ENCODE measurements at places on chromosomes 1 and 21. TPM values are rescaled to one million over a fixed set of nuclear protein-coding genes. Genes with fewer than 3 reads are reported as not detected.

CLCA2 gene
- 15.3 TPM for total RNA-seq

DNA sequence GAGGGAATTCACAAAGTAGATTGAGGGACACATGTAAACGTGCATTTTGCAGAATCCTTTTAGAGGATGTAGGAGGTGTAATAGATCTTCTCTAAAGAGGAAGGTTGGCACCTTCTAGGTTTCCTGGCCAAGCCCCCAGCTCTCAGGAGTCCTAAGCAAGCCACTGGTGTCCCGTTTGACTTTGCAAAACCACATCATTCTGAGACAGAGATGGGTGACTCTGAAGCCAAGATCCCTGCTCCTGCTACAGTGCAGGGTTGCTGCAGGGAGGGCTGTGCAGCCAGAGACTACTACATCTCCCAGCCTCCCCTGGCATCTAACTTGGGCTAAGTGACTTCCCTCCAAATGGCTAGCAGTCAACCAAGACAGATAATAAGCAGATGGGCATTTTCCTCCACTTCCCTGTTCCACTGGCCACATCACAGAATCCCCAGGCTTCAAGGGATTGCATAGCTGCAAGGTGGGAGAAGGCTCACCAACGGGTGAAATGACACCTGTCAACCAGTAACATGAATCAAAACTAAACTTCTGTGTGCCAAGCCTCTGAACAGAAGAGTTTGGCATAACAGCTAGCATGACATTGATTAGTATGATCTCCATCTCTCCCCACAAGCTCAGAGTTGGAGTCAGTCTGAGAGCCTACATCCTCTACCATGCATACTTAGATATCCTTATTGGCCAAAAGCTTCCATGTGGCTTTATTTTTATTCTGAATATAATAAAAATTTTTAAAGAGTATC is 129.6 kb upstream of the COA6 start:
- no peak for DNase-seq

DNA sequence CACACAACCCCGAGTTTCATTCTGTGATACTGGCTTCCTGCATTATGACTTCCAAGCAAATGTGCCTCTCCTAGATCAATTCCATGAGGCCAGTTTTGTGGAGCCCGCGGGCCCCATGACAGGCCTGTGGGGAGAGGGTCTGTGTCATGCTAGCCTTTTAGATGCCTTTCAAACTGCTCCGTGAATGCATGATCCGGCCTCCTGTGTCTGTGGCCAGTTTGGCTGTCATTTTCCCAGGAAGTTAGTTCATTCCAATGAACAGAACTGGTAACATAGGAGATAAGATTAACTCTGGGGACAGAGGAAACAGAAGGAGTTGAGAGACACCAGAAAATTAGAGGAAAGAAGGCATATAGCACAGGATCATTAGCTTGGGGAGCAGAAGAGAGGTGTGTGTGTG is 3.2 kb downstream of the FNDC7 start:
- DNase-seq, result no peak

GRCh38 chr1:39876144-39876543 is 7.2 kb downstream of the TRIT1 start:
- no peak for DNase-seq

- peak; percentile 58 for DNase-seq
Observed at GRCh38 chr21:45853703-45854342, 127.7 kb upstream of the COL6A1 start.

- DNase-seq, result peak; percentile 99
Observed at GRCh38 chr1:225917536-225917935, 6.5 kb downstream of the PYCR2 start.

- DNase-seq, result no peak
Observed at GRCh38 chr1:19866029-19866428, 16.2 kb upstream of the OTUD3 start.

DNA sequence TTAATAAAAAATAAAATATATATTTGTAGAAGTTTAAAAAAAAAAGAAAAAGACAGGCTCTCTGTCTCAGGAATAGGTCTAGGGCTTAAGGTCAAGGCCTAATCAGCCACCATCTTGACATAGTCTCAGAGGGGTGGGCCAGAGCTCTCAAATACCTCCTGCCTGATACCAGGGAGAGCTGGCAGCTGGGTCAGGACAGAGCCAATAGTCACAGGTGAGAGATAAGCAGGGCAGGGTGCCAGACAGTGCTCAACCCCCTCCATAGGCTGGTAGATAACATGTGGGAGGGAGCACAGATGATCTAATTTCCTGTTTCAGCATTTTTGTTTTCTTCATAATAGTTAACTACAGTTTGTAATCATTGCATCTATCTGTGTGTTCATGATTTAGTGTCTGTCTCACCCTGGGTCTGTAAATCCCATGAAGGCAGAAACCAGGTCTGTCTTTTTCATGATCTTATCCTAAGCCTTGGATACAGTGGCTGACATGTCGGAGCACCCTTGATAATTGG is 152.0 kb upstream of the GRIK3 start:
- DNase-seq, result peak; percentile 7

OR10J1 gene
- total RNA-seq, result not detected

GRCh38 chr1:207218512-207219362 is 102.7 kb upstream of the CD55 start:
- peak; percentile 66 for DNase-seq

DNA sequence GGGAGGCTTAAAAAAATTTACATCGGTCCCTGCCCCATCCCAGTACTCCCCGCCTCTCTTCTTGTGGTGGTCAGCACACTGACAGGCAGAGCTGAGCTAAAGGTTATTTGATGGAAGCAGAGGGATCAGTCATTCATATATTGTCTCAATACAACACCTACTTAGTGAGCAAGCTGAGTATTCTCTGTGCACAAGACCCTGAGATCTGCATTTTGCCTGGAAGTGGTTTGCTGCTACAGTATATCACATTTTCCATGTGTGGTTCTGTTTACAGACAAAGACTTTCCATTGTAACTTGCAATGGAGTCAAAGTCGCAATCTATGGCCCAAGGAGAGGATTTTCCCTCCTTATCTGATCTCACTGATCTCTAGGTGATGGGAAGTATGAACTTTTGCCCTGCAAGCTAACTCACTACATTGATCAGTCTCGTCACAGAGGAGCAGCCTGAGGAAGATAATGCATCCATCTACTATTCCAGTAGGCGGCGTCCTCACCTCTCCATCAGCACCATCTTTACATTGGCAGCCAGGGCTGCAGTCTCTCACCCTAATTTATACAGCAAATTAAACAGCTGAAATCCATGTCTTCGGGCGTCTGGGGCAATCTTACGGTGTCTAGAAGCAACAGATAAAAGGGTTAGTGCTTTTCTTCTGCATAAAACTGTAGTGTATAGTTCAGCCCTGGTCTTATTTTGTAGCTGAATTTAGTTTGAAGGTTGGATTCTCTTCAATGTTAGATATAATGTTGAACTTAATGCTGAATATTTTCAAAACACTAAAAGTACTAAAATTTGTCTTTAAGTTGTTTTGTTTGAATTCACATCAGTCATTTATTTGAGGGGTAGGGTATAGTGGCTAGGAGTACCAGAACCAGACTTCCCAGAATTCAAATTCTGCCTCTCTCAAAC is 3.2 kb upstream of the TRAF5 start:
- DNase-seq, result peak; percentile 66

SMPDL3B gene
- 2.7 TPM for total RNA-seq

GRCh38 chr1:214808845-214809460 is 206.0 kb downstream of the CENPF start:
- peak; percentile 61 for DNase-seq

PFKFB2 gene
- 36.9 TPM for total RNA-seq

- DNase-seq, result peak; percentile 41
Observed at GRCh38 chr1:182430263-182431068, 19.5 kb upstream of the RGSL1 start.

DNA sequence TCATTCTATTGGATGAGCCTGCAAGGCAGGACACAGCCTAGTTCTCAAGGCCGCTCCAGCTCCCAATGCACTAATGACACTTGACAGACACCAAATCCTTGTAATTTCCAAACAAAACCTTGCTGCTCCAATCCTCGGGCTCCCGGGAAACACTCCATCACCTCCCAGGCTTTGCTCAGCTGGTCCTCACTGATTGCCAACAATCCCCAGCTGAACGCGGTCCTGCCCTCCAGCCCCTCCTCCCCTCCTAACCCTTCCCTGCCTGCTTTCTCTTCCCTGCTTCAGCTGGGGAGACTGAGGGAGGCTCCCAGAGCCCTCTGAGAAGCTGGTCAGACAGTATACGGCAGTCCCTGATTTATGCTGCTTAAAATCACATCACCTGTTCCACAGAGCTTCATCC is 114.4 kb upstream of the TNR start:
- DNase-seq, result no peak

DNA sequence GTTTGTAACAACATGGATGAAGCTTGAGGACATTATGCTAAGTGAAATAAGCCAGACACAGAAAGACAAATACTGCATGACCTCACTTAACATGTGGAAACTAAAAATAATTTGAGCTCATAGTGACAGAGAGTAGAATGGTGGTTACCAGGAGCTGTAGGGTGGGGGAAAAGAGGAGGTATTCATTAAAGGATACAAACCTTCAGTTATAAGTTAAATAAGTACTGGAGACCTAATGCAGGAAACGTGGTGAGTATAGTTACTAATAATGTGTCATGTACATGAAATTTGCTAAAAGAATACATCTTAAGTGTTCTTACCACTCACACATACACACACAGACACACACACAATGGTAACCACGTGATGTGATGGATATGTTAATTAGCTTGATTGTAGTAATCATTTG is 86.7 kb downstream of the NGF start:
- DNase-seq, result peak; percentile 39

GRCh38 chr1:25523542-25523941 is 19.9 kb upstream of the LDLRAP1 start:
- DNase-seq, result no peak

LAPTM5 gene
- total RNA-seq, result under 0.01 TPM

TSPAN1 gene
- total RNA-seq, result 49.4 TPM

DNA sequence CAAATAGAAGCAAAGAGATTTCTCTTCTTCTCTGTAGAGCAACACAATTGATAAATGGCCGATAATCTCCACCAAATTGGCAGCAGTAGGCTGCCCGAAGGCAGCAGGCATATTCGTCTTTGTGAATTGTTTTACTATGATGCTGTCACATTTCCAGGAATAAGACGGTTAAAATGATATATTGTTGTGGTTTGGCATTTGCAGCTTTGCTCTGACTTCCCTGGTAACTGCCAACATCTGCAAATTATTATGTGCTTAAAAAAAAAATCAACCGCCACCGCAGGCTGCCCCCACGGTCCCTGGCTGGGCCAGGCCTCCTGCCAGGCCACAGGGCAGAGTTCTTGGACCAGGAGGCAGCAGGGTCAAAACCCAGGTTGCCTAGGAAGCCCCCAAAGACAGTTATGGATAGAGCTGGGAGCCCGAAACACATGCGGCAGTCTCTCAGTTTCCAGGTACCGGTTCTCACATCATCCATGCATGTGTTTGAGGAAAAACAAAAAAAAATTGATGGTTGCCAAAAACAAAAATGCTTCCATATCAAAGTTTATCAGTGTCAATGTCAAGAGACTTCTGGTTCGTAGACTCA is 179.3 kb downstream of the ETS2 start:
- no peak for DNase-seq

ZSCAN20 gene
- 5.0 TPM for total RNA-seq

LRRC7 gene
- not detected for total RNA-seq

FCGR3B gene
- total RNA-seq, result not detected

GRCh38 chr1:192660613-192661012 is 24.7 kb downstream of the RGS13 start:
- DNase-seq, result no peak

GRCh38 chr1:71362076-71362475 is 281.2 kb upstream of the ZRANB2 start:
- DNase-seq, result no peak

CFAP74 gene
- not detected for total RNA-seq

C4BPA gene
- not detected for total RNA-seq

- DNase-seq, result no peak
Observed at GRCh38 chr1:13865851-13866250, 165.9 kb downstream of the PRDM2 start.

DNA sequence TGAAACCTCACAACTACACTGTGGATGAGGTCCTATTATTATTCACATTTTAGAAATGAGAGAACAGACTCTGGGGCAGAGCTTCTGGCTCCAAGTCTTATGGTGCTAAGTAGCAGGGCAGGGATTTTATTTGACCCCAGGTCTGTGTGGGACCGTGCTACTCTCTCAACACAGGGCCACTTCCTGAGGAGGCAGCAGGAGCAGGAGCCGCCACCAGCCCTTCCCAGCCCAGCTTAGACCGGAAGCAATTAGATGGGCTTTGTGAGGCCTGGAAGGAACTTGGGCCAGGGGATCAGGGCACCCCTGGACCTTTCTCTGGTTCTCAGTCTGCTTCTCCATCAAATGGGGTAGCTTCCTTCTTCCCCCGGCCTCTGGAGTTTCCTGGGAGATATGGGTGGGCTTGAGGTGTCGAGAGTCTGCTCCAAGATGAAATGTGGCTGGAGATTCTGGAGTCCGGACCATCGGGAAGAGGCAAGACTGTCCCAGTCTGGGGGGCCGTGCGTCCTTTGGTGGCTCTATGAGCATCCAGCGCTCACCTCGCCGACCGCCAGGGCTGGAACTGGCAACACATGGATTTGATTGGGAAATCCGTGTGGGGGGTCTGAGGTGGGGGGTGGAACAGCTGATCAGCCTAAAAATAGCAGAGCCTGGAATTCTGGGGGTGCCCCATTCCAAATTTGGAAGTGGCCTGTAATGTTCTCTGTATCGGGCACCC is 136.8 kb downstream of the FOXD2 start:
- no peak for DNase-seq

AMIGO1 gene
- total RNA-seq, result 0.13 TPM

DNA sequence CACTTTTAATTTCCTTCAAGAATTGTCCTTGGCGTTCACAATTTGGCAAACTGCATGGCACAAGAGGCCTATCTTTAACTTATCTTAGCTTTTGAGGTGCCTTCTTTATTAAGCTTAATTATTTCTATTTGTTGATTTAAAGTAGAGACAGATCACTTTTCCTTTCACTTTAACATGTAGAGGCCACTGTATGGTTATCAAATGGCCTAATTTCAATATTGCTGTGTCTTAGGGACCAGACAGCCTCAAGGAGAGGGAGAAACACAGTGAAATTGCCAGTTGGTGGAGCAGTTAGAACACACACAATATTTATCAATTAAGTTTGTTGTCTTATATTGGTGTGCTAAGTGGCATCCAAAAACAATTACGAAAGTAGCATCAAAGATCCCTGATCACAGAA is 1013.9 kb downstream of the KCNT2 start:
- no peak for DNase-seq

- DNase-seq, result no peak
Observed at GRCh38 chr1:3735688-3736087, 16.6 kb upstream of the CCDC27 start.

GRCh38 chr1:199836430-199836829 is 191.1 kb upstream of the NR5A2 start:
- DNase-seq, result no peak

RAVER2 gene
- total RNA-seq, result 5.3 TPM

TMEM269 gene
- total RNA-seq, result under 0.01 TPM

- no peak for DNase-seq
Observed at GRCh38 chr1:168273575-168273974, 7.1 kb upstream of the TBX19 start.

GRCh38 chr1:6512245-6512907 is 20.9 kb upstream of the PLEKHG5 start:
- no peak for DNase-seq
